ENCODE measurements at places on chromosomes 2 and 18.
A peak's percentile ranks its signal among the peaks of the same experiment; 100 is the strongest.

DNA sequence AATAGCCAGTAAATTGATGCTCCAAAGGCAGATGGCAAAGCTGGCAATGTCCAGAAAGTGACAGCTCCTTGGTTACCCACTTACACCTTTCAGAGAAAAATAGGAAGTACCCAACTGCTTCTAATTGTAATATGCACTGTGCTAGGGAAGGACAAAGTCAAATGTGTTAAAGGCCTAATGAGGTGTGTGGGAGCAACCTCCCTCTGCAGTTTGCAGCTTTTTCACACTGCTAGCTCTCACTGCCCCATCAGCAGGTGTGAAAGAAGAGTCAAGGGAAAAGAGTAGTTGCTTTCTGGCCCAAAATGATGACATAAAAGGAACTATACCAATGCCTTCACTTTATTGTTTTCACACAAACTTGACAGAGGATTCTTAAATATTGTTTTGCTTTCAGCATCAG is 284.1 kb upstream of the SETBP1 start:
- DNase-seq: no peak

GRCh38 chr2:11870584-11870983 is 124.2 kb downstream of the LPIN1 start:
- no peak for DNase-seq

GRCh38 chr2:190582736-190583506 is 48.4 kb upstream of the NEMP2 start:
- DNase-seq: no peak

GRCh38 chr2:18425210-18425703 is 135.2 kb downstream of the RDH14 start:
- DNase-seq: peak; percentile 63

DNA sequence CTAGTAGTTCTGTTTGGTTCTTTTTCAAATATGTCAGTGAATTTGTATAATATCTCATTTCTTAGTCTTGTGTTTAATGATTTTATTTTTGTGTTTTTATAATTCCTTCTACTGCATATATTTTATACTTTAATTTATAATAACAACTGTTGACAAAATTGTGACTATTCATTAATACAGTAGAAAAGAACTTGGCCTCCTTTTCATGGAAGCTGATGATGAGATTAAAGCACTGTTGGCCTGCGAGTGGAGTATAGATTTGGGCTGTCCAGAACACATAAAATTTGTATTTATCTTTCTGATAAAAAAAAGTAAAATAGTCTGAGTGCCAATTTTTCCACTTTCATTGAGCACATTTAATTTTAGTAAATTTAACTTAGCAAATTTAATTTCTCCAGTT is 12.1 kb downstream of the CFLAR start:
- no peak for DNase-seq

- no peak for DNase-seq
These were observed 1.5 kb downstream of the HES6 start for GRCh38 chr2:238238311-238238765.

GRCh38 chr2:168396131-168396530 is 59.9 kb upstream of the CERS6 start:
- peak; percentile 18 for DNase-seq

GRCh38 chr2:11764920-11765319 is 18.5 kb downstream of the LPIN1 start:
- no peak for DNase-seq

GRCh38 chr2:145597809-145598208 is 1077.9 kb upstream of the ZEB2 start:
- peak; percentile 19 for DNase-seq

GRCh38 chr2:235485362-235485761 is 8.5 kb upstream of the AGAP1 start:
- no peak for DNase-seq

DNA sequence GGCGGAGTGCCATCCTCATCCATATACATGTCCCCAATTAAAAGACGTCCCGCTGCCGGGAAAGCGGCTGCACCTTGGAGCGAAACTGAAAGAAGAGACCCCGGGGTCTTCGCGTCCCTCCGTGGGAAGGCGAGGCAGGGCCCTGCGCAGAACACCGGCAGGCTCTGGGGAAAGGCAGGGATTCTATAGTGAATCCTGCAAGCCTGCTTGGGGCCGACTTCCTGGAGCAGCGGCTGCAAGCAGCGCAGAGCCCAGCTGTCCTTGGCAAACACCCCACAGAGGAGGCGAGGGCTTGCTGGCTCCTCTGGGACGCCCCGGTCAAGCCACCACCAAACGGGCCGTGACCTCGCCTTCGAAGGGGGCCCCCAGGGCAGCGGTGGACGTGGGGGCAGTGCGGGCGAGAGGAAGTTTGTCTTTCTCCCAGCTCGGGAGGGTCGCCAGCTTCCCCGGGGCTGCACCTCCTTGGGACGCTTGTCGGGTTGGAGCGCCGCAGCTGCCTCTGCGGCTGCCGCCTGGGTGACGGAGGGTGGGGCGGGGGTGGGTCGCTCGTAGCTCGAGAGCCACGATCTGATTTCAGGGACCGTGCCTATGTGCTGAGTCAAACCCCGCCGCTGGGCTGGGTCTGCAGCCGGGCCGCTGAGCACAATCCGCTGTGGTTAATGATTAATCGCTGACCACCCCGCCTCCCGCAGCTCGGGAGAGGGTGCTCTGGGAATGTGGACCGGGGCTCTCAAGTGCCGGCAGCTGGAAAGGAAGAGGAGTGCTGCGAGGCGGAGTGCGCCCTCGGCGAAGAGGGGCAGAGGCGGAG is 486 bp upstream of the GPR39 start:
- peak; percentile 85 for DNase-seq

- DNase-seq: no peak
These were observed 101.6 kb upstream of the XIRP2 start for GRCh38 chr2:166786707-166787106.

GRCh38 chr2:56449449-56449860 is 265.7 kb downstream of the CCDC85A start:
- no peak for DNase-seq

DNA sequence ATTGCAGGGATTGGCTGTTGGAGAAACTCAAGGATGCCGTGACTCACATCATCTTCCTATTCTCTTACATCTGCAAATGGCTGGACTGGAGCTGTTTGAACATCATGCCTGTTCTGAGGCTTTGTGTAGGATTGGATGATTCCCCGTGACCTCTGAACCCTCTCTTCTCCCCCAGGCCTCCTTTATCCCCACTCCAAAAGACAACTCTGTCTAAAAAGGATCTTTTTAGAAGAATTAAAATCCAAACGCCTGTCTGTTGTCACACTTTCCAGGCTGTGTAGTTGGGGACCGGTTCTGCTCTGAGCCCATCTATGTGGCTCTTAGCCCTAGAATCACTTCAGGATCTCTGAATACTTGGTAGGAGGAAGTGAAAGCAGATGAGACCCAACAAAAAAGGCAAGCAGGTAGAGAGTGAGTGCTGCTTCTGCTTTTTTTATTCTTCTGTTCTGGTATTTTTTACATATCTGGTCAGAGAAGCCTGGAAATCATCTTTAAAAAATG is 565 bp downstream of the SP140 start:
- DNase-seq: no peak

GRCh38 chr18:75915941-75916623 is 488.6 kb upstream of the SMIM21 start:
- DNase-seq: no peak

DNA sequence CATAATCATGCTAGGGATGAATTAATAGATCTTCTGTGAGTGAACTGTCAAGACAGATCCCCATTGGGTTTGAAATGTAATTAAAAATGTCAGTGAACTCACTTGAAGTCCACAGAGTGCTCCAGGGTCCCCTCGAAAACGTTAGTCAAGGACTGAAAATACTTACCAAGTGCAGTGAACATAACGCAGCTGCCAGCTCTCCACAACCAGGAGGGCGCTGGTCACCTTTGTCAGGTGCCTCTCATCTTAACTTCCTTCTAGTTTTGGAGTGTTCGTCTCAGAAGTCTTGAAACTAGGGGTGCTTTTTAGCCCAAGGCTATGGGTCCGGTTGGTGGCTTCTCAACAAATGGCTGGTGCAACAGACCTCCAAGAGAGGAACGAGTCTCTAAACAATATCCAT is 70.7 kb downstream of the NCK2 start:
- no peak for DNase-seq

GRCh38 chr2:128820452-128820851 is 501.8 kb upstream of the HS6ST1 start:
- no peak for DNase-seq

- no peak for DNase-seq
These were observed 17.0 kb downstream of the TTLL4 start for GRCh38 chr2:218727502-218728165.

- no peak for DNase-seq
These were observed 58.2 kb downstream of the ICOS start for GRCh38 chr2:203994735-203995134.

DNA sequence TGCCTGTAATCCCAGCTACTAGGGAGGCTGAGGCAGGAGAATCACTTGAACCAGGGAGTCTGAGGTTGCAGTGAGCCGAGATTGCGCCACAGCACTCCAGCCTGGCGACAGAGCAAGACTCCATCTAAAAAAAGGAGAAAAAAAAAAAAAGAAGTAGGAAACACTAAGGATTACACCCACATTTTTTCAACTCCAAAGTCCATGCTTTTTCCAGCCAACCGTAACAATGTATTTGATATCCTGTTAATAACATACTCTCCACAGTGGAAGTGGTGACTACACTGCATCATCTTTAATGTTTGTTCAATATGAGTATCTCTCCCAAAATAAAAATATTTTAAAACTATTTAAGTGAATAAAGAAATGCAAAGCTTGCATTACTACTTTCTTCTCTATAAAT is 481.6 kb upstream of the ACVR2A start:
- no peak for DNase-seq

Measured in NCI-H226 (cell line).